ENCODE measurements at places on chromosomes 2 and 18.

DNA sequence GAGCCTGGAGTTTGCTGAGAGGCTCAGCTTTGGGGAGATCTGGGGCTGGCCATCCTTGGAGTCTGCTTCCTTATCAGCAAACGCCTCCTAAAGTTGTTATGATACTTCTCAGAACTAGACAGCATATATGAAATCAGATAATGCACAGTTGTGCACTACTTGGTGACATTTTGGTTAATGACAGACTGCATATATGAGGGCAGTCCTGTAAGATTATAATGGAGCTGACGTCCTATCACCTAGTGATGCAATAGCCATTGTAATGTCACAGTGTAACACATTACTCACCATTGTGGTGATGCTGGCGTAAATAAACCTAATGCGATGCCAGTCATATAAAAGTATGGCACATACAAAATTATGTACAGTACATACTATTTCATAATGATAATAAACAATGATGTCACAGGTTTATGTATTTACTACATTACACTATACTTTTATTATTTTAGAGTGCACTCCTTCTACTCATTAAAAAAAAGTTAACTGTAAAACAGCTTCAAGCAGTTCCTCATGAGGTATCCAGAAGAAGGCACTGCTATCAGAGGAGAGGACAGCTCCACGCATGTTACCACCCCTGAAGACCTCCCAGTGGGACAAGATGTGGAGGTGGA is 298.1 kb upstream of the REV1 start:
- no peak for DNase-seq

DNA sequence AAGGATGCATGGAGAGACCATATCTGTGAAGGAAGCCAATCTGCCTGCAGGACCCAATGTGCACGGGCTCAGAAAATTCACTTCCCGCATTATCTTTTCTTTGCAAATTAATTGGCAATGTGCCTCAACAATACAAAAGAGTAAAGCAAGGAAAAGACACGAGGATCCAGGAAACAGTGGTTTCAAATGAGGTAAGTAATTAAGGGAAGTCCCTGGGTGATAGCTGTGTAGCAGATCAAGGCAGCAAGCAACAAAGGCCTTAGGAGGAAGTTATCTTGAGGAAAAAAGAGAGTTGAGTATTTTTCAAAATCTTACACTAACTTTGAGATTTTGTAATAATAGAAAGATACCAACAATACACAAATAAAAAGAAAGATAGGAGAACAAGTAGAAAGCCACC is 44.3 kb upstream of the TGIF1 start:
- DNase-seq: no peak

GRCh38 chr2:104462731-104463130 is 391.2 kb upstream of the POU3F3 start:
- no peak for DNase-seq

- no peak for DNase-seq
These were observed 16.9 kb downstream of the ERCC3 start for GRCh38 chr2:127277028-127277427.

- DNase-seq: peak; percentile 27
These were observed 13.1 kb downstream of the DAW1 start for GRCh38 chr2:227884511-227884947.

DNA sequence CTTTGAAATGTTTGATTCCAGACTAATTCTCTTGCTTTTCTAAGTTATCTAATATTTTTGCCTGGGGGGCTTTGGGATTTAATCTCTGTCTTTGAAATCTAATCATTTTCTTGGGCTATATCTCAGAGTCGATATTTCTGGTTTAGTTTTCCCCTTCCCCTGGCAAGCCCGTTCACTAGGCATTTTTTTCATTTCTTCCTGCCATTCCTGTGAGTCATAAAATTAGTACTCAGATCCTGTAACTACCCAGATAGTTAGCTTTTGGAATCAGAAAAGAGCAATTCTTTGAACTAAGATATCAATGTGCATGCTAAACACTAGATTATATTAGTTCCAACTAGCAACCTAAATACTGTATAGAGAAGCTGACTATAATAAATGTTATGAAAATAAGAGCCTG is 29.4 kb upstream of the RNF149 start:
- no peak for DNase-seq

Data from stimulated activated CD4-positive, alpha-beta T cell treated with anti-CD3 and anti-CD28 coated beads, Interleukin-1b, Interleukin-23, amount 100 ng/mL, for 24 hours (primary cell).